Stimulated activated CD8-positive, alpha-beta memory T cell treated with anti-CD3 and anti-CD28 coated beads, Interleukin-4, amount 100 ng/mL, for 4 hours (primary cell): ENCODE measurements at places on chromosomes 5 and 9.

GRCh38 chr5:173290477-173291131 lies 37.6 kb downstream of the STC2 start:
- no peak for DNase-seq

GRCh38 chr5:171937351-171937750 lies 69.1 kb downstream of the FBXW11 start:
- DNase-seq: no peak

GRCh38 chr5:26553079-26553478 lies 485.3 kb downstream of the CDH9 start:
- no peak for DNase-seq

DNA sequence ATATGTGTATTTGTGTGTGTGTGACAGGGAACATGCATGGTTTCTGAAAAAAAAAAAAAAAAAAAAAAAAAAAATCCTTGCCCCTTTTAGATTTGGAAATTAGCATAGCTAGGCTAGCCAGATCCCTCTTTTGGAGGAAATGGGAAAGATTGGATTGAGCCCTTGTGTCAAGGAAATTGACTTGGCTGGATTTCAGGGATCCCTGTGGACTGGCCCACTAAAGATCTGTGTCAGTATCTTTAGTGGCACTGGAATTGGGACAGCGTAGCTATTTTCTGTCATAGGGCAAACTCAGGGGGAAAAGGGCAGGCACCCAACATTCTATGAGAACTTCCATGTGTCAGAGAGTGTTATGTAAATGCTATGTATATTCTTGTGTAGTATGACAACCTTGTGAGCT lies 35.4 kb downstream of the SH3GL2 start:
- no peak for DNase-seq

DNA sequence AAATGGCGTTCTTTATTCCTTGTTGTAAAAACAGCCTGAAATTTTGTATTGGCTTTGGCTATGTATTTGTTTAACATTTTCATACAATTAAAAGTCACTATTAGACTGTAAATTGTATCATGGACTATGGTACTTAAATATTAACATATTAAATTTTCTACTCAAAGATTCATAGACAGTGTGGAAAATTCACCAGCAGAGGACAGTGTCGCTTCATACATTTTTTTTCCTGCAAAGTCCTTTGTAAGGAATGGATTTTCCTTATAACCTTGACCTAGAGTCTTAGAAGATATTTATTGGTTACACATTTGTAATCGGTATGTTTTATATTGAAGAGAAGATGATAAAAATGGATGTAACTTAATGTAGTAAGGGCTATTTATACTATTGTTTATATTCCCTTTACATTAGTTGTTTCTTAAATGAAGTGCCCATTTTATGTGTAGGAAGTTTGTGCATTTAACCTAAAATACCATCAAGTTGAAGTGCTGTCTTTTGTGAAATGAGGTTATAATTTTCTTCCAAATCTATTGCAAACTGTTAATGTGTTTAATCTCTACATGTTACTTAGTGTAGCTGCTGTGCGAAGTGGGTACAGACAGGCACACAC lies 150.1 kb downstream of the KDM4C start:
- DNase-seq: no peak

GRCh38 chr5:175606409-175606808 lies 51.5 kb upstream of the HRH2 start:
- DNase-seq: no peak

DNA sequence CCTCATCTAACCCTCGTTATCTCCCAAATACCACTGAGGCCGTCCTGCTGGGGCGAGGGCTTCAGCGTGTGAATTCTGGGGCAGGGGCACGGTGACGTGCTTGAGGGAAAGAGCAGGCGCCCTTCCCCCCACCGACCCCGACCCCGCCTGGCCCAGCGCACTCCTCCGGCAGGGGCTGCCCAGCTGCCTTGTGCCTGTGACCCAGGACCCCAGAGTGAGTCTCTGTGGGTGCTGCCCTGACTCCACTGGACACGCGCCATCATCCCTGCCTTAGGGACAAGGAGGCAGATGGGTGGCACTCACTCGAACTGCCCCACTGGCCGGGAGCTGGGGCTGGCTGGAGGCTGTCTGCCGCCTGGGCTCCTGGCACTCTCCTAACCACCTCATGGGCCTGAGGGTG lies 136.2 kb upstream of the LPCAT1 start:
- no peak for DNase-seq

DNA sequence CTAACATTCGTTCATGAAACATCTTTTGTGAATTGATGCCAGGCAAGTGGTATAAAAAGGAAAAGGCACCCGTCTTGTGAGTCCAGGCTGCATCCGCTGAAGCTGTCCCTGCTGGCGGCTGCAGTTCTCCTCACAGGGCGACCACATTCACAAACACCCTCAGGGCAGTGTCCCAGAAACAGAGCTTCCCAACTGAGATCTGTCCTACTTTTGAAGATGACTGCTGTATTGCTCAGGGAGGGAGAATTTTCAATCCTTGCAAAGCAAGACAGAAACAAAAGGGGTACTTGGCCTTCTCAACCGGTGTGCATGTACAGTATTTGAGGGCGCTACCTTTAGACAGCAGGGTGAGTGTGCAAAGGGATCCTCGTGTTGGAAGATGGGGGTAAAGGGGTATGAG lies 316.1 kb downstream of the GADD45G start:
- DNase-seq: no peak

DNA sequence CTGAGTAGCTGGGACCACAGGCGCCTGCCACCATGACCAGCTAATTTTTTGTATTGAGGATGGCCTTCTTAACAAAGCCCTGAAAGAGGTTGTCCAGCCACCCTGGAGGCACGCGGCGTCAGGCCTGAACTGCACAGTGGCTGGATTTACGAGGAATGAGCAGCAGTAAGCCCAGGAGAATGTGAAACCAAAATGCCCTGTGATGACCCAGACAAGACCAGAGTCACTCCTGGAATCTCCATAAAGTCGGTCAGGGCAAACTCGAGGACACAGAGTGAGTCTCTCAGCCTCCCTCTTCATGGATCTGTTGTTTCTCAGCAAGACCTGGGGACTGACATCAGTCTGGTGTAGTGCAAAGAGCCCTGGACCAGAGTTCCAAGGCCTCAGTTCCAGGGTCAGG lies 53.2 kb upstream of the C5orf58 start:
- DNase-seq: no peak

- no peak for DNase-seq
Observed at GRCh38 chr9:79800578-79800977, 228.8 kb downstream of the TLE4 start.

- no peak for DNase-seq
Observed at GRCh38 chr5:139646111-139646510, 2.0 kb upstream of the CXXC5 start.

DNA sequence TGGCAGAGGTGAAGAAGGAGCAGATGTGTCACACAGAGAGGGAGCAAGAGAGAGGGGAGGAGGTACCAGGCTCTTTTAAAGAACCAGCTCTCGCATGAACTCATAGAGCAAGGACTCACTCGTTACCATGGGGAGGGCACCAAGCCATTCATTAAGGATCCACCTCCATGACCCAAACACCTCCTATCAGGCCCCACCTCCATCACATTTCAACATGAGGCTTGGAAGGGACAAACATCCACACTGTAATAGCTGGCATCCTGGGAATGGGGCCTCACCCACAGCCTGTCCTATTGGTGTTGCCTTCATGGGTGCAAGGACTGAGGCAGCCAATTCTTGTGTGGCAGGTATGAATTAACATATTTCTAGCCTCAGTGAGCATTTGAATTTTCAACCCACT lies 11.6 kb upstream of the TNFAIP8 start:
- DNase-seq: no peak

DNA sequence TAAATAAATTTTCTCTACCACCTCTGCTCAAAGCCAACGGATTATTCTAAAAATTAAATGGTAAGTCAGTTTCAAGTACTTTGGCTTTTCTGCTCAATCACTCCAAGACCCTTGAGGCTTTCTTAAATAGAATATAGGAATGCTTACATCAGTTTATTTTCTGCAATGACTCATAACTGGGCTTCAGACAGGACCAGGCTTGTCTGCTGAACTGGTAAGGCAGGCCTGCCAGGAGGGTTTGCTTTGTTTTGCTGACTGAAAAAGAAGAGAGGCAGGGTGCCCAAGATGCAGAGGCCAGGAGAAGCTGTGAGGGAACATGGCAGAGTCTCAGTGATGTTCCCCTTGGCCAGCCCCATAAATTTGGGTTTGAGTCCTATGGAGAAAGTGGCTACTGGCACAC lies 60.3 kb upstream of the EPB41L4A start:
- DNase-seq: no peak
